ENCODE measurements at places on chromosomes 3 and 15. TPM values are rescaled to one million over a fixed set of nuclear protein-coding genes. Genes with fewer than 3 reads are reported as not detected.

Gene SV2B
- total RNA-seq = 0.87 TPM

Gene C2CD4A
- total RNA-seq = 0.14 TPM

Gene SNX22
- 28.3 TPM for total RNA-seq

Gene CIB2
- total RNA-seq = 1.9 TPM

Gene SKIC8
- total RNA-seq = 37.9 TPM

Gene MITF
- 29.5 TPM for total RNA-seq

Gene C3orf22
- not detected for total RNA-seq

Gene ACKR2
- 5.2 TPM for total RNA-seq

Gene UBAP1L
- total RNA-seq = 4.9 TPM

- no peaks in the 10 kb centered on the region for H3K27me3 ChIP-seq
- H3K4me3 ChIP-seq = no peak overlapping the region
- no peak overlapping the region for H3K27ac ChIP-seq
- H3K4me1 ChIP-seq = no peaks in the 10 kb centered on the region
Measured at GRCh38 chr15:35722501-35722900, 176.5 kb upstream of the DPH6 start.

GRCh38 chr3:153260681-153261080, 98.7 kb downstream of the RAP2B start:
- no peak overlapping the region for H3K27ac ChIP-seq
- no peak for DNase-seq
- no peaks in the 10 kb centered on the region for H3K36me3 ChIP-seq

GRCh38 chr3:158103081-158103886, 2.9 kb downstream of the SHOX2 start:
- H3K27ac ChIP-seq = no peak overlapping the region
- H3K27me3 ChIP-seq = peaks cover 98% of the 10 kb centered on the region
- peak; percentile 61 for DNase-seq
- no peaks in the 10 kb centered on the region for H3K36me3 ChIP-seq

DNA sequence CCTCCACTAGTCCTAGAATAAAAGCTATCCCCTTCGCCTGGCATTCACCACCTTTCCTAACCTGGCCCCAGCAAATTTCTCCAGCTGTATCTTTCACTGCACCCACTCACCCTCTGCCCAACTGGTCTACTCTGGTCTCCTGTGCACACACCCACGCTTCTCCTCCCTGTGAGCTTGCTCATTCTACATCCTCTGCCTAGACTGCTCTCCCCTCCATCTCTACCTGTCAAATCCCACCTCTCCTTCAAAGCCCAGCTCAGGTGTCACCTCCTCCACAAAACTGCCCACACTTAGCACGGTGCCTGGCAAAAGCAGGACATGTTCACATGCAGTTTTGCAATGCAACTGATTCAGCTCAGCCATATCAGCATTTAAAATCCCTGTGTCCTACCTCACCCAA, 45.8 kb upstream of the NTRK3 start:
- no peaks in the 10 kb centered on the region for H3K36me3 ChIP-seq
- no peak overlapping the region for H3K4me3 ChIP-seq

DNA sequence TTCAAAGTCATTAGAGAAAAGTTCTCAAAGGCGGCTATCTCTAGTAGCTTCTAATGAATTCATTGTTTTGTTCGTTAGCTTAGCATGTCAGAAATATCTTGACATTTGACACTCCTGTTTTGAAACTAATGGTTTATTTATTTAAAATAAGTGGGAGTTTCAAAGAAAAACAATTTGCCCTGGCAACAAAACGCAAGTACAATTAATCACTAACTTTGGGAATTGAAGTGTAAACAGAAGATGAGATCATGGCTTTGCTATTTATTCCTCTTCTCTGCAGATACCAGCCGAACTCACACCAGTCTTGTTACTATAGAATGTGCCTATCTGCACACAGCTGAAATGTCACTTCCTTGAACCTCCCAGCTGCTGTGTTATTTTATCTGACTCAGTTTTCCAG, 27.5 kb downstream of the MASP1 start:
- peaks cover 24% of the 10 kb centered on the region for H3K4me1 ChIP-seq
- H3K27me3 ChIP-seq = no peaks in the 10 kb centered on the region
- no peak overlapping the region for H3K27ac ChIP-seq
- DNase-seq = no peak

GRCh38 chr3:136651581-136651980, 100.6 kb downstream of the STAG1 start:
- H3K4me1 ChIP-seq = no peaks in the 10 kb centered on the region
- H3K36me3 ChIP-seq = no peaks in the 10 kb centered on the region
- no peaks in the 10 kb centered on the region for H3K27me3 ChIP-seq
- H3K4me3 ChIP-seq = no peak overlapping the region
- no peak overlapping the region for H3K27ac ChIP-seq

- H3K4me1 ChIP-seq = peaks cover 21% of the 10 kb centered on the region
- peaks cover 2% of the 10 kb centered on the region for H3K36me3 ChIP-seq
- H3K27me3 ChIP-seq = no peaks in the 10 kb centered on the region
- no peak for DNase-seq
- no peak overlapping the region for H3K27ac ChIP-seq
Measured at GRCh38 chr3:14649466-14649865, 2.1 kb upstream of the CCDC174 start.

GRCh38 chr3:28916713-28917499, 364.0 kb upstream of the RBMS3 start:
- peak overlapping the region; percentile 21 for H3K4me3 ChIP-seq
- H3K27ac ChIP-seq = peak overlapping the region; percentile 21
- H3K27me3 ChIP-seq = no peaks in the 10 kb centered on the region
- no peaks in the 10 kb centered on the region for H3K36me3 ChIP-seq
- peaks cover 14% of the 10 kb centered on the region for H3K4me1 ChIP-seq

DNA sequence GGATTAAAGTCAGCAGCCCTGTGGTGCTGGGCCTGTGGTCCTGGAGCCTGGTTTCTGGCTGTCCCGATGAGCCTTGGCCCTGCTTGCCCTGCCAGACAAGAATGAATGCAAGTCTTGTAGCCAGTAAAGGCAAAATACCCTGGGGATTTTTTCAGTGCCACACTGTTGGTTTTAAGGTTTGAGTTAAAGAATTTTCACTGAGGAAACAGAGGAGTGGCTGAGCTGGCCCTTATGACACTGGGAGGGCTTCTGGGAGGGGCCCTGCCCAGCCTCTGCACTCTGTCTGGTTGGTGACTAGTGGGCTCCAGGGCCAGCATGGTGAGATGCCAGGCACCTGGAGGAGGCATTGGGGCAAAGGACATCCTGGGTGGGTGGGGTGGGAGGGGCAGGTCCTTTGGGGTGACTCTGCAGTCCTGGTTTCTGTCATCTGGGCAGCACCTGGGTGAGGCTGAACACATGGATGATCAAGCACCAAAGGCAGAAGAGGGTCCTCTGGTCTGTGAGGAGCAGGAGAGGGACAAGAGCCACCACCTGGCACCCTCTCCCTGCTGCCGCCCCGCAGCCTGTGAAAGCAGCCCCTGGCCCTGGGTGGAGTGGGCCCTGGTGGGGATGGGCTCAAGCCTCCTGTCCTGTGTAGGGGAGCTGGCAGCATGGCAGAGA, 12.5 kb upstream of the PLA2G4E start:
- H3K27ac ChIP-seq = no peak overlapping the region
- no peak overlapping the region for H3K4me3 ChIP-seq

GRCh38 chr3:152419748-152420147, 151.0 kb downstream of the MBNL1 start:
- H3K27ac ChIP-seq = no peak overlapping the region
- no peaks in the 10 kb centered on the region for H3K4me1 ChIP-seq
- H3K36me3 ChIP-seq = peaks cover 60% of the 10 kb centered on the region
- no peak for DNase-seq

- no peak overlapping the region for H3K4me3 ChIP-seq
- H3K27me3 ChIP-seq = no peaks in the 10 kb centered on the region
- no peak for DNase-seq
- no peaks in the 10 kb centered on the region for H3K36me3 ChIP-seq
- H3K27ac ChIP-seq = no peak overlapping the region
- no peaks in the 10 kb centered on the region for H3K4me1 ChIP-seq
Measured at GRCh38 chr3:163671201-163671600, 1407.1 kb downstream of the SI start.

DNA sequence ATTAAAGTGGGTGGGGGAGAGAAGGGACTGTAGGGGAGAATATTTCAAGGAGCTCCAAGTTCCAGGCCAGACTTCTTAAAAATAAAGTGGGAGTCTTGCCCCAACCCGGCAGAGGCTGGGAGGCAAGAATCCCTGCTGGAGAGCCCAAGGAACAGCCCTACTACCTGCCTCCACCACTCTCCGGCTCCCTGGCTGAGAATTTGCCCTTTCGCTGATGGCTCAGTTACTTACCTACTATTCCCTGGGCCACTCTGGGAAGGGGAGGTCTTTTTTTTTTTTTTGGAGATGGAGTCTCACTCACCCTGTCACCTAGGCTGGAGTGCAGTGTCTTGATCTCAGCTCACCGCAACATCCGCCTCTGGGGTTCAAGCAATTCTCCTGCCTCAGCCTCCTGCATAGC, 15.5 kb downstream of the MYL3 start:
- H3K27ac ChIP-seq = no peak overlapping the region
- no peaks in the 10 kb centered on the region for H3K27me3 ChIP-seq
- H3K4me1 ChIP-seq = peaks cover 12% of the 10 kb centered on the region

DNA sequence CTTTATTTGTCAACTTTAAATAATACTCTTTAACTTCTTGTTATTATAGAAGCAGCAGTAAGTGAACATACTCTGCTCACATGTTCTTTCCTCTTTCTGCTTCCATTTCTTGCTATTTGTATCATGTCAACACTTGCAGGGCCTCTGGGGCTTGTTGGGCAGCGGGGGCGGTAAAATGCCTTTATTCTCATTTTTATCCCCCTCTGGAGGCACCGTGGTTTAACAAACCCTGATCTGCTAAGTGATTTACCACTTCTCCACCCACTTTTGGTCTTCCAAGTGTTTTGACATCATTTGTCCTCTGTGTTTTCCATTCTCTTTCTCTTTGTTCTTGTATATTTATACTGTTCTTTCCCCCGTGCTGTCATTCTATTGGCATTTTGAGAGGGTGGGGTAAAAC, 33.9 kb downstream of the SCN10A start:
- no peaks in the 10 kb centered on the region for H3K36me3 ChIP-seq
- no peak for DNase-seq
- H3K4me1 ChIP-seq = no peaks in the 10 kb centered on the region
- H3K27me3 ChIP-seq = no peaks in the 10 kb centered on the region
- no peak overlapping the region for H3K27ac ChIP-seq

- H3K36me3 ChIP-seq = no peaks in the 10 kb centered on the region
- no peak for DNase-seq
- no peaks in the 10 kb centered on the region for H3K4me1 ChIP-seq
- H3K27ac ChIP-seq = no peak overlapping the region
- H3K4me3 ChIP-seq = no peak overlapping the region
- H3K27me3 ChIP-seq = no peaks in the 10 kb centered on the region
Measured at GRCh38 chr3:4045756-4046155, 246.5 kb downstream of the LRRN1 start.

DNA sequence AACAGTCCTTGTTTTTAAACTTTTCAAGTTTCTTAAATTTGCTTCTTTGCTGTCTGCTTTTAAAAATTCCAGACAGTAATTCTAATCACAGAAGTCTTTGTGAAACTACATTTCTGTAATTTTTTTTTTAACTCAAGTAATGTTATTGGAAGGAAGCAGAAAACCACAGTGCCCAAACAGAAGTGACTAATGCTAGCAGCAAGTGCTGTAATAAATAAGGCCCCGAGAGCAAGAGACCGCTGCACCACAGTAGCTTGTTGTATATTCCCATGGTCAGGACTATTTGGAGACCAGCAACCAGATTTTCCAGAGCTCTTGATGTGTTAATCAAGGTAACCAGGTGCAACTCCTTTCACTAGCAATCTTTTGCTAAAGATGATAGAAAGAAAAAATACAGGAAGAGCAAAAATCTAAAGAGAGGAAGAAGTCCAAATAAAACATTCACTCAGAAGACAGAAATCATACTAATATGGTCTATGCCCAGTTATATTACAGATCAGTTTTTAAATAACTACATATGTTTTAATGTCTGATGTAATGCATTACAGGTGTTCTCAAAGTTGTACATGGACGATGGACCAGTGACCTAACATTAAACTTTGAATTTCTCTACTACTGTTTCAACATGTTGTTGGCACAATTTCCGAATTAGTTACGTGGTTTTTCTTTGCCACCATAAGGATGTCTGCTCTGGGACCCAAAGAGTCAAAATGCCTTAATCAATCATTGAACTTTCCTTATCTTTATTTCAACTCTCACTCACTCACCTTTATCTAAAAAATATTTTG, 36.4 kb downstream of the WWTR1 start:
- no peak overlapping the region for H3K4me3 ChIP-seq
- H3K4me1 ChIP-seq = peaks cover 24% of the 10 kb centered on the region
- H3K36me3 ChIP-seq = no peaks in the 10 kb centered on the region

DNA sequence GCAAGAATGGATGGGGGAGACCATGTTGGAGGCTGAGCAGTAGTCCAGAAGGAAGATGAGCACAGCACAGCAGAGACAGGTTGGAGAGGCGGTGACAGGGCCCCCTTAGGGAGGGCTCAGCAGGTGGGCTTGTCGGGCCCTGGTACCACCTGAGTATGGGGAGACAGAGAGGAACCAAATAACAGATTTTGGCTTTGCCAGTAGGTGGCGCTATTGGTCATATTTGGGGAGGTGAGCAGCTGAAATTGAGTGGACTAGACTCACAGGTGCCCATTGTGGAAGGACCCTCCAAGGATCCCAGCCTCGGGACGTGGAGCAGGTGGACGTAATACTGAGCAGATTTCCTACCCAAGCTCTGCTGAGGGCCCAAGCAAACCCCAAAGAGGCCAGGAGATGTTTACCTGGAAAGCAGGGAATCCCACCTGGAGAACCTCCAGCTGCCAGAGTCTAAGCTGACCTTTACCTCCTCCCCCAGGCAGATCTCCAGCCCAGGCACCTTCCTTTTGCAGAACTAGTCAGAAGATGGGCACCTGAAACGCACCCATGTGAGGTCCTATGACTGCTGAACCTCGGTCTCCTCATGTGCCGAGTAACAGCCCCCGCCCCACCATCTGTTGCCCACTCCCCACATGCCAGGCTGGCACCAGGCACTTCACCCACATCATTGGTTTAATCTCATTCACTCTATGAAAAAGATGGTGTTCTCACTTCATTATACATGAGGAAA, 24.6 kb upstream of the CORO2B start:
- no peaks in the 10 kb centered on the region for H3K36me3 ChIP-seq
- DNase-seq = no peak
- no peak overlapping the region for H3K27ac ChIP-seq
- no peak overlapping the region for H3K4me3 ChIP-seq

DNA sequence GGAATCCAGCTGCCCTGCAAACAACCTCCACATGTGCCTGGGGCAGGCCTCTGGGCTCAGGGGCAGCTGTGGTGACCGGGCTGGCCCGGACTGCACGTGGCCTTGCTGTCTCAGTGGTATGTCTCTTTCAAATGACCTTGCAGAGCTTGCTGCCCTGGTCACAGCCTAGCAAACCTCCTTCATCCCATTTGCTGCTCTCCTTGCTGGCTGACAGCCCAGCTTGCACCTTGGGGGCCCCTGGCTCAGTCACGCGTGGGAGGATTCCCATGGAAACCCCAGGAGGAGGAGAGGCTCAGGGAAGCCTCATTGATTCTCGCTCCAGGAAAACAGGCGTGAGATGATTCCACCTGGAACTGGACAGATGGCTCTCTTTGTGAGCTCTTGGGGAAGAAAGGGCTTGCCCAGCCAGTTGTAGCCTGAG, 5.6 kb downstream of the SPSB4 start:
- H3K36me3 ChIP-seq = no peaks in the 10 kb centered on the region
- peaks cover 1% of the 10 kb centered on the region for H3K4me1 ChIP-seq
- H3K27ac ChIP-seq = no peak overlapping the region
- DNase-seq = peak; percentile 49

Data from upper lobe of right lung (tissue), 1 donor.